Small intestine (tissue), 16 donors: ENCODE measurements at places on chromosomes 2 and 18. TPM values are rescaled to one million over a fixed set of nuclear protein-coding genes. Genes with fewer than 3 reads are reported as not detected.

OR6B2 gene
- not detected for polyA plus RNA-seq

- peak; percentile 81 for DNase-seq
These were observed 29.8 kb upstream of the TAF1B start for GRCh38 chr2:9813312-9814128.

DNA sequence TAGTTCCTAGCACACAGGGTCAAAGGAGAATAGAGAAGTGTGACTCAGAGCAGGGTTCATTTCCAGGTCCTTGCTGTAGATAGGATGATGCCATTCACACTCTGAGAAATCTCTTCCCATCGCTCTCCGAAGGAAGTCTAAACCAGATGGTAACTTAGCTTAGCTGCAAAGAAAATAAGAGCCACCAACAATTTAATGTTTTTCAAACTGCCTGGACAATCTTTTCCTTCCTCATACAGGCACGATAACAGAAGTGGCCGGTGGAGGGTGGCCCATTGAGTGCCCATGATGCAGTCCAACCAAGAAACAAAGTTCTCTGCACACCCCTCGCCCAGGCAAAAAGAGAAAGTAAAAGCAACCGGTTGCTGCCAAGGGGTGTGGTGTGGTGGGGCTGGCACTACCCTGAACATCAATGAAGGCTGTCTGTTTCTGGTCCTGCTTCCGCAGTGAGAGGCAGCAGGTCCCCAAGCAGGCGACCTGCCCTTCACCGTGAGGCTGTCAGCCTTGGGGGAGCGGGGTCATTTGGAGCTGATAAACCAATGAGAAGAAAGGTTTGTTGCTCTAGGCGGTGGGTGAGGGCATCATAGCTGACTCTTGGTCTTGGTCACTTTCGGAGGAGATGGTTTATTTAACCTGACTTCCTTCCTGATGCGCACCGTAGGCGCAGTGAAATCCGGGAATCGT is 105.6 kb upstream of the CD302 start:
- DNase-seq = peak; percentile 49

MYO5B gene
- 185 TPM for polyA plus RNA-seq

GRCh38 chr2:27808984-27809383 is 37.5 kb downstream of the MRPL33 start:
- DNase-seq = no peak

DNA sequence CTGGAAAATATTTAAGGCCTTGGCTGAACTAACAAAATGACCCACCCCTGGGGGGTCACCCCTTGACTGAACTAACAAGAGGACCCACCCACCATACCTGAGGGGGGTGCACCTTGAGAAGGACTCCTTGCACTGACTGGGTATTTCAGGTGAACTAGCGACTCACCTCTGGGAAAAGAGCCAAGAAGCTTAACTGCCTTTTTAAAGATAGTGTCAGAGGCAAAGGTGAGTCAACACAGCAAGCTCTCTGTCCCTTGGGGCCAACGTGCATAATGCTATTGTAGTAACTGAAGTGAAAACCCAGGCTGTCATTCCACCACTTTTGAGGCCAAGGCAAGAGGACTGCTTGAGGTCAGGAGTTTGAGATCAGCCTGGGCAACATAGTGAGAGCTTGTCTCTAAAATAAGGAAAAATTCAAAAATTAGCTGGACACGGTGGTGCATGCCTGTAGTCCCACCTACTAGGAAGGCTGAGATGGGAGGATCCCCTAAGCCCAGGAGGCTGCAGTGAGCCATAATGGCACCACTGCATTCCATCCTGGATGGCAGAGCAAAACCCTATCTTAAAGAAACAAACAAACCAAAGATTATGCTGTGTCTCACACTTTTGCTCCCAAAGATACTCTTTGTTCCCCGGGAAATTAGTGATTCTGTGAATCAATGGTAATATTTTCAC is 36.4 kb upstream of the ZCCHC2 start:
- peak; percentile 93 for DNase-seq

FAM237A gene
- not detected for polyA plus RNA-seq

CEP68 gene
- polyA plus RNA-seq = 9.5 TPM

GRCh38 chr18:56388571-56388970 is 249.8 kb downstream of the TXNL1 start:
- DNase-seq = no peak

- DNase-seq = no peak
These were observed 44.6 kb downstream of the CNGA3 start for GRCh38 chr2:98390571-98391476.

DNA sequence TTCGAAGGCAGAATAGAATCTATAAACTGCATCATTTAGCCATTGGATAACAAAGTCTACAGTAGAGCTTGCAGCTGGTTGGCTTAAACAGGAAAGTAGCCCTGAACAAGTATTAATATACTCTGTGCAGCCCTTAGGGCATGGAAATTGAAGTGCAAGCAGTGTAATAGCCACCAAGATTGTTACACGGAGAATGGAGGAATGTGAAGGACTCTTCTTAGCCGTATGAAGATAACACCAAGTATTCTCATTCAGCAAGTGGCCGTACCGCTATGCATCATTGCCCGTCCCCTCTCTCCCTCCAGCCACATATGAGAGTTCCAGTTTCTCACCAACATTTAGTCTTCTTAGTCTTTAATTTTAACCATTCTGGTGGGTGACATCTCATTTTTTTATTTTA is 40.5 kb downstream of the ANKRD12 start:
- no peak for DNase-seq

SH3BP4 gene
- polyA plus RNA-seq = 5.1 TPM

CCBE1 gene
- not detected for polyA plus RNA-seq
